ENCODE measurements at places on chromosomes 5 and 9.

DNA sequence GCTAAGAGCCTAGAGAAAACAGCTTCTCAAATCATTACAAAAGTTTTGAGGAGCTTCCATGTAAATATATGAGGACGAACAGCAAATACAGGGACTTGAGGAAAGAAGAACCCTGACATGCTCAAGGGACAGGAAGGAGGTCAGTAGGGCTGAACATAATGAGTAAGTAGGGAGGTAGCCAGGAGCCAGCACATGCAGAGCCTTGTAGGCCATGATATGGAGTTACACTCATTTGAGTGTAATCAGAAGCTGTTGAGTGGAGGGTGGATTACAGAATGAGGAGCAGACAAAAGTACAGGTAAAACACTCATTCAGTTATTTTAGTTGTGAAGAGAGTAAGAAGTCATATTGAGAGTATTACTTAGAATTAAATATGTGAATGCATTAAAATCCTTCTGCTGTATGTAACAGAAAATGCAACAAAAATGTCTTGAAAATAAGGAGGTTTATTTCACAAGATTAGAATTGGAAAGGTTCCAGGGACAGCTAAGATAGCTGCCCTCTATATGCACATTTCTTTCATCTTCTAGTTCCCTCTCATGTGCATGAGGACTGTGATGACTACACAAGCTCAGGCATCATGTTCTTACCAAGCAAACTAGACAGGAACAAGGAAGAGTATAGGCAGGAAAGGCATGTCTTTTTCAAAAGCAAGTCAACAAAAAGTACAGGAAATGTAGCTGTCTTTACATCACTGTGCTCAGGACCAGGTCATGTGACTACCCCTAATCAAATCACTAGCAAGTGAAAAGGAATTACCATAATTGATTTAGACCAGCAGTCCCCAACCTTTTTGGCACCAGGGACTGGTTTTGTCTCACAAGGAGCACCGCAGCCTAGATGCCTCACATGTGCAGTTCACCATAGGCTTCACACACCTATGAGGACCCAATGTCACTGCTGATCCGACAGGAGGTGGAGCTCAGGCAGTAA is 87.2 kb downstream of the TMEM232 start:
- no peak for DNase-seq

DNA sequence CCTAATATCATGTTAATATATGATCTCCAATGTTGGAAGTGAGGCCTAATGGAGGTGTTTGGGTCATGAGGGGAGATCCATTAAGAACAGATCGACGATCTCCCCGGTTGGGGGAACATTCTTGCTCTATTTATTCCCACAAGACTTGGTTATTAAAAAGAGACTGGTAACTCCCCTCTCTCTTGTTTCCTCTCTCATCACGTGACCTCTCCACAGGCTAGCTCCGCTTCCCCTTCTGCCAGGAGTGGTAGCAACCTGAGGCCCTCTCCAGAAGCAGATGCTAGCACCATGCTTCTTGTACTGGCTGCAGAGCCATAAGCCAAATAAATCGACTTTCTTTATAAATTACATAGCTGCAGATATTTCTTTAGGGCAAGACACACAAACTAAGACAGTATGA is 794.4 kb downstream of the MTRR start:
- no peak for DNase-seq

DNA sequence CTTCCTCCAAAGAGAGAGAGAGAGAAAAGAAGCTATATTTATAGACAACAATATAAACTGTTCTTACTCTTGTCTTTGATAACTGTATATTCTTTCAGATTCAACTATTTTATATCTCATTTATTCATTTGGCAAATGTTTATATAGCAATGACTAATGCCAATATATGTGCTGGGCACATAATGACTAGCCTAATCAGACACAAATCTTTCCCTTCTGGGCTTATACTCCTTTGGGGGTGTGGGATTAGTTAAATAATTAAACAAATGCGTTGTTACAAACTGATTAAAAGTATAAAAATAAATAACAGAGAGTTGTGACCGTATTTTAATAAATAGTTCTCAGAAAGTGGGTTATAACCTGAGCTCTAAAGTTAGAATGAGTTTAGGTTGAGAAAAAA is 4.0 kb downstream of the SPINK14 start:
- no peak for DNase-seq

DNA sequence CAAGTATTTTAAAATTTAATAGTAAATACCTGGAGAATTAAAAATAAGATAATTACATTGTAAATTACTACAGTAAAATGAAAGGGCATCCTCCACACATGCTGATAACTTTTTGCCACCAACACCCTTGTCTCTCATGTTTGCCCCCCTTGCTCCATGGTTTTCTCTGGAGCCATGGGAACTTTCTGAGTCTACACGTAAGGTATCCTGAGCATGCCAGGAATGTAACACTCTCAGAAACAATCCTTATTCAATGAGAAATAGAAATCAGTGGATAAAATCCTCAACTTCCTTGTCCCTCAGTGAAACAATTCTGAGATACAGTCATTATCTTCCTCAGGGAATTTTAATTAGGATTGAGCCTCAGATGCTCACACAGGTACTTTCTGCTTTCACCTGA is 108.9 kb downstream of the IZUMO3 start:
- no peak for DNase-seq

DNA sequence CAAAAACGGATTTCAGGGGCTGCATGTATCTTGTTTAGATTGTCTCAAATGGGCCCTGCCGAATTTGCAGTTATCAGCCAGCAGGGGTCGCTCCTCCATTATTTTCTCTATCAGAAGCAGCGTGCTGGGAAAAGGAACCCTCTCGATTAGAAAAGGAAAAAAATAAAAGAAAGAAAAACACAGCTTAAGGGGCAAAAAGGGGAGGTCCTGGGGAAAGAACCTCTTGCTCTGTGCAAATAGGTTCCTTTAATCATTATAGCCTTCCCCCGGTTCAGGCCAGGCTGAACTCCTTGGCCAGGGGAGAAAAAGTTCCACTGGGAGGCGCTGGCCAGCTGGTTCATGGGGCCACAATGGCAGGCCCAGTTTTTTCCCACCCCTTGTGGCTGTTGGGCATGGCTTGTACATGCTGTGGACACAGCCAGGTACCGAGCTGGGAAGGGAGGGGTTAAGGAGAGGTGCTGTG is 25.0 kb upstream of the CAPSL start:
- no peak for DNase-seq

DNA sequence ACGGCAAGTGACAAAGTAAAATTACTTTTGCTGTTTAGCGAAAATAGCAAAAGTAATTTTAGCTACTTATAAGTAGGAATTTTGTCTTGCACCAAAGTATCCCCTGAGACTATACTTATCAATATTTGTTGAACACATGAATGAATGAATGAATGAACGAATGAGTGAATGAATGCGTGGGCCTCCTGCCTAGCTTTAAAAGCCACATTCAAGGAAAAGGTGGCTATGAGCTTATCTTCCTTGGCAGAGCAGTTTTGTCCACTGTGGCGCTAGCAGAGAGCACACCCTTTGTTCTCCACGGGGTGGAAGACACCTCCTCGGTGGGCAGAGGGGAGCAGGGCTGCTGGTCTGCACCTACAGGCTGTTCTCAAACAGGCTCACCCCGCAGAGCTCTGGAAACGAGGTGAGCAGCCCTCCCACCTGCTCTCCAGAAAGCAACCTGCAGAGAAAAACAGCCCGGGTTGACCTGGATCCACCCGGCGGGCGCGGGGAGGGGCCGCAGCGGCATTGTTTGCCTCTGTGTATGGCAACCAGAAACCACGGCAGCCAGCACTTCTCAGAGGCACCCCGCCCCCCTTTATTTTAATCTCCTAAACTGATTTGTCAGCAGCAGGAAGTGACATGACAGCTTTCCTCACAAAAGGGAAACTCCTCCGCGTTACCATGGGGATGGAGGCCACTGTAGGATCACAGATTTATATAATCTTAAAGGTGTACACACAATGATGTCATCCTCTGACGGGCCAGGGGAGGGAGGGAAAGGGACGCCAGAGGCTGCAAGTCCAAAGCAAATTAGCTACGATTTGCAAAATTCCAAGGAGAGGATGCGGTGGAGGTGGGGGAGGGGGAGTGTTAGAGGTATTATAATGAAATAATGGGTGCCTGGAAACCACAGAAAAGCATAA is 5.9 kb downstream of the DUSP1 start:
- peak; percentile 85 for DNase-seq

GRCh38 chr5:143495821-143496275 is 92.4 kb upstream of the NR3C1 start:
- no peak for DNase-seq

DNA sequence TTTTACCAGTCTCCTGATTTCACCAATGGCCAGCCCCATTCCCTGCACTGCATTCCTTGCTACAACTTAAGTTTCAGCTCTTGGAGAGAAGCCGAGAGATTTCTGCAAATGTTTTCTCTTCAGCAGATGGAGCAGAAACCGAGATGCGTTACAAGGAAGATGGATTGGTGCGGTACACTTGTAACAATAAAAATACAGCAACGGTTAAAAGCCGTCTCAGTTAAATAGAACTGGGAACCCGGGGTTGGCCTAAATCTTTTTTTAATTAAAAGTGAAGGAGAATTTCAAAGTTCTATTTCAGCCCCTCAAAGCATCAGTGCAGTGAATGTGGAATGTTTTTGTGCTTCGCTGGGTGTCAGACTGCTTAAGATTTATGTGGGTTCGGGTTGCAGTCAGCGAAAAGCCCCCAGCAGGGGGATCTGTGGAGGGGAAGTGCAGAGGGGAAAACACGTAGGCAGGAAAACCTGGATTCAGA is 19.8 kb downstream of the BRINP1 start:
- DNase-seq: no peak

GRCh38 chr5:172648755-172649154 is 7.7 kb downstream of the NEURL1B start:
- no peak for DNase-seq

DNA sequence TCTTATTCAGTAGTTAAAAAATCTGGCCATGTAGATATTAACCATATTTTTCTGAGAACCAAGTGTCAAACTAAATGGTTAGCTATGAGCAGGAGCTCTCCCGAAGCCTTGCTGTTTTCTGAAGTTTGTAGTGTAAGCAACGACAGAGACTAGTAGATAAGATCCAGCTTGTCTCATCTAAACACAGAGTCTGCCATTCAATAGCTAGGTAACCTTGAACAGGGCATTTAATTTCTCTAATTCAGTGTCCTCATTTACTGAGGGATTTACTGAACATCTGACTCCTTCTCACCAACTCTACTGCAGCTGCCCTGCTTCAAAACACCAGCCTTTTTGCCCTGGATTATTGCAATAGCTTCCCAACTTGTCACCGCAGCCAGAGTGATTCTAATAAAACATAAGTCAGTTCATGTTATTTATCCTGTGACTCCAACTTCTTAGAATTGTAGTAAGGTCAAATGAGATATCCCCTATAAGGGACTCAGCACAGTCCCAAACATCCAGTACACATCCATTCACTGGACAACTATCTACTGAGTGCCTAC is 337.0 kb downstream of the PLK2 start:
- no peak for DNase-seq

- DNase-seq: no peak
These were observed 20.1 kb upstream of the SLC25A48 start for GRCh38 chr5:135814316-135814715.

- DNase-seq: no peak
These were observed 4.6 kb downstream of the TUBB4B start for GRCh38 chr9:137245450-137246421.

GRCh38 chr5:121503111-121503840 is 348.4 kb upstream of the FTMT start:
- no peak for DNase-seq

- no peak for DNase-seq
These were observed 237.0 kb downstream of the PAPPA start for GRCh38 chr9:116390303-116391228.

- no peak for DNase-seq
These were observed 229.3 kb downstream of the GOLPH3 start for GRCh38 chr5:31944684-31945445.

DNA sequence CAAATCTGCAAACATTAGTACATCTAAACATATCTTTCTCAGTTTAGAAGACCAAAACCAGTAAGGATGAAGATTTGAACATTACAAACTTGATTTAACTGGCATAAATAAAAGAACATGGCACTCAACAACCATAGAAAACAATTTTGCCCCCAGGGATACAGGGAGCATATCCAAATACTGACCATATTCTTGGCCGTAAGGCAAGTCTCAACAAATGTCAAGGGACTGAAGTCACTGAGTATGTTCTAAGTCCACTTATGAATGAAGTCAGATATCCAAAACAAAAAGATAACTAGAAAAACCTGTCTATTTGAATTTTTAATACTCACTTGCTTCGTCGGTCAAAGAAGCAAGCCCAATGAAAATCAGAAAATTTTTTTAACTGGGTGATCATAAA is 14.1 kb downstream of the FEM1C start:
- DNase-seq: no peak

- no peak for DNase-seq
These were observed 12.4 kb upstream of the SIL1 start for GRCh38 chr5:139210585-139210984.
